ENCODE measurements at places on chromosomes 5 and 9.

GRCh38 chr5:18270635-18271338 lies 636.5 kb downstream of the TAF11L14 start:
- no peak for DNase-seq

DNA sequence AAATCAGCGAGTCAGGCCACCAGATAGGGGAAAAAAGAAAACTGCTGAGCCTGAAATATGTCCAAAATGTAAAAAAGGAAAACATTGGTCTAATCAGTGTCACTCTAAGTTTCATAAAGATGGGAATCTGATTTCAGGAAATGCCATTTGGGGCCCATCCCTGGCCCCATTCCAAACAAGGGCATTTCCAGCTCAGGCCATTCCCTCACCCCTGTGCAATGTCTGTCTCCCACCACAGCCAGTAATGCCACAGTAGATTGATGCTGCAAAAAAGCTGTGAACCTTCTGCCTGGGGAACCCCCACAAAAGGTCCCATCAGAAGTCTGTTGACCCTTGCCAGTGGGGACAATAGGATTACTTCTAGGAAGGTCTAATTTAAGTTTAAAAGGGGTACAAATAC lies 199.6 kb downstream of the YTHDC2 start:
- DNase-seq: no peak

DNA sequence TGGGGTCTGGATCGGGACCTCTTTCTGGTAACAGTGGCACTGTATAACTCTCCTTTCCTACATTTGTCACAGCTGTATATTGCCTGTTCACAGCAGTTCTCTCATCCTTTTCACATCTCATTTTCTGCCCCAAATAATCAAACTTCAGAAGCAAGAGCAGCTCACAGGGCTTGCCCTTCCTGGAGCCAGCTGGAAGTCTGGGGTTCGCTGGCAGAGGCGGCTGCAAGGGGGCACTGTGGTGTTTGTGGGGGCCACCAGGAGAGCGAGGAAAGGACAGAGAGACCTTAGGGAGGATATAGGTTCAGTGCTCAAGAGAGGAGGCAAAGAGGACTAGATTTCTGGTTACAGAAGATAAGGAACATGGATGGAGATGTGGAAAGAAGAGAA lies 75.3 kb downstream of the C9orf153 start:
- DNase-seq: no peak

DNA sequence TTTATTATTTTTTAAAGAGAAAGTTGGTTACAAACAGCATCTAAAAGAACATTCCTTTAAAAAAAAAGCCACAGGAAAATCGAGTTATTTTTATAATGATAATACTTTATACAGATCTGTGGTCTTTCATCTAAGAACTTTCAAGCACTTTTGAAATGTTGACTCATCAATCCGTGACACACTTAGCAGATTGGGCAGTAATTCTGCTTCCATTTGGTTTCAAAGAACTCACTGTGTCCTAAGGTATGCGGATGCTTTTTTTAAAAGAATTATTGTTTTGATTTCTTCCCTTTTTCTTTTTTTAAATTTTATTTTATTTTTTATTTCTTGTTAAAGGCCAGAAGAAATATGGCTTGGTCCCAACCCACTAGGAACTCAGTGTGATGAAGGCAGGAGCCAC lies 147.8 kb downstream of the AOPEP start:
- DNase-seq: peak; percentile 56

DNA sequence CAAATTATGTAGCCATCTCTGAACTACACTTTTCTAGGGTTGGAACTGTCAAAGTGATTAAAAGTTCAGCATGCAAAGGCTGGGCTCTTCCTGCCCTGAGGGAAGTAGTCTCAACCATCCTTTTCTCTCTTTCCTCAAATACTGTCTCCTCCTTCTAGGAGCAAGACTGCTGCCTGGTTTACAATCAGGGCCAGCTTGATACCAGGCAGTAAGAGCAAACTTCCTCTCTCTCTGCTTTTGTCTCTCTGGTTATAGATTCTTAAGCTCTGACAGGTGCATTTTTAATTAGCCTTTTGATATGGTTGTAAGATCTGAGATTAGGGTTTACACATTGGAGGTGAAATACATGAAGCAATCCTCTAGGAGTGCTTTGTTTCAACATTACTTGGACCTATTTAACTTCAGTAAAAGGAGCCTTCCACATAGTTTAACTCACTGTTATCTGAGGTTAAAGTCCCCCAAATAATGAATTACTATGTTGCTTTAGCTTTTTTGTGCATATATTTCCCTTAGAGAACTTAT lies 436.1 kb downstream of the SPATA31D1 start:
- no peak for DNase-seq

DNA sequence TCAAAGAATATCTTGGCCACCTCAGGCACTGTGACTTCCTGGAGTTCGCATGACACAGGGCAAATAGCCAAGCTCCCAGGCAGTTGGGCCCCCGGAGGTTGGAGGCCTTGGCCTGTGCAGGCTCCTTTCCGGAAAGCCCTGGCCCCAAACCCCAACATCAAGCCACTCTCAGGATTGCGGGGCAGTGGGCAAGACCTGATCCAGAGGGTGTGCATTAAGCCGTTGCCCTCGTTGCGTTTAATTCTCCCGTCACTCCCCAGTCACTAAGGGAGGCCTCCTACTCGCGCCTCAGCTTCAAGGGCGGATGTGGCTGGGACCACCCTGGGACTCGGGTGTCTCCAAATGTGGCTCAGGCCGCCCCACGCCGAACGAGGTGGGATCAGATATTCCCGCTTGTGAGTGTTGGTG lies 60.1 kb downstream of the TMEM174 start:
- DNase-seq: no peak

DNA sequence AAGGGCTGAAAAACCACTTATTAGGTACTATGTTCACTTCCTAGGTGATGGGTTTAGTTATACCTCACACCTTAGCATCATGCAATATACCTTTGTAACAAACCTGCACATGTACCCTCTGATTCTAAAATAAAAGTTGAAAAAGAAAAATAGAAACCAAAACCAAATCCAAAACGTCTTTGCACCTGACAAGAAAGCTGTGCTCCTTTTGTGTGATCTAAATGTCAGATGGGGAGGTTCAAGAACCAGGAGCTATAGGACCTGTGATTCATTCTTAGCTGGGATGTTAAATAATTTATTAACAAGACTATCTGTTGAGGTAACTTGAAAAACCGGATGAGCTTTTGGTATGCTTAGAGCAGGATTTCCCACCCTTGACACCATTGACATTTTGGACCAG lies 16.9 kb upstream of the TNFSF15 start:
- DNase-seq: no peak

DNA sequence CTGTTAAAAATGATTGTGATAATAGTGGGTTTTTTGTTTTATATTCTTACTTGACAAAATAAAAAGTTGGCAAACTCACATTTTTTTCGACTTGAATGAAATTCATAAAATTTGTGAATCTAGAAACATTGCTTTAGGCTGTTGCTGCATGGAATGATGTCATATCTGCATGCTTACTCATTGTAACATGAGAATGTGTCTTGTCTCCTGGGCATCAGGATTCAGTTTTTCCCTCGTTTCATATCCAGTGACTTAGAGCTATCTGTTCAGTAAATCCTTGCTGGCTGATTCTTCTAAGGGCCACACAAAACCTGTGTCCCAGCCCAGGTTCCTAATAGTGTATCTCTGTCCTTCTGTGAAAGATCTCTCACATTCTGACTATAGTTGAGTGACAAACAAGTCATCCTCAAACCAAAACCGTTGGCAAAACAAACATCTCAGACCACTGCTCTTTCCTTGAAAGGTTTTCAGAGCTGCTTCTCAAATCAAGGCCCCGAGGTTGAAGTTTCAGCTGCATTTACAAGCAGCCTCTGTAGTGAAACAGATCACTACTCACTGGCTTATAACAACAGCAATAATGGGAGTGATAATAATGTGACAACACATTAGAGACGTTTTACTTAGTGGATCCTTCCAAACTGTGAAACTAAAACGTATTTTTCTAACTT lies 95.0 kb downstream of the NPR3 start:
- peak; percentile 83 for DNase-seq

DNA sequence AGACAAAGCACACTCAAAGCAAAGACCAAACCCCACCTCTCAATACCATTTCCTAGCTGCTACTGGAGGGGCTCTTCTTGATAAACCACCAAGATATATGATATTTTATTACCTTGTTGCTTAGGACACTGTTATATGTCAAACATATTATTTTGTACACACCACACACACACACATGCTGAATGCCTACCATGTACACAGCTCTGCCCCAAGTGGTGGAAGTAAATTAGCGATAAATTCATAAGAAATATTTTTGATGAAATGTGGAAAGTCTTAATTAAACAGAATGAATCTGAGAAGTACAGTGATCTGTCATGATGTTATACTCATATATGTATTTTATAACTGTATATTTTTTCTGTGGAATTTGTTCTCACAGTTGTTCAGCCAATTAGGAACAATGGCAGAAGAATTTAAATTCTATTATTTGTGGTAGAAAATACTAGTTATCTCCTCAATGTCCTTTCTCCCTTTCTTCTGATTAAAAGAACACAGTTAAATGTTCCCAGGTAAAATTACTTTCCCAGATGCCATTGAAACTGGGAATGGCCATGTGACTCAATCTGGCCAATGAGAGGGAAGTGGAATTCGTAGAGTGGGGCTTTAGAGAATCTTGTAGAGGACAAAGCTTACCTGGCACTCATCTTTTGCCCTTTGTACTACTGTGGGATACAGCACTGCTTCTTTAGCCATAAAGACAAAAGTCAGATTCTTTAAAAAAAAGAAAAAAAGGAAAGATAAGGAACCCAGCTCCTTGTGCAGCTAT lies 156.5 kb downstream of the SNCAIP start:
- no peak for DNase-seq

DNA sequence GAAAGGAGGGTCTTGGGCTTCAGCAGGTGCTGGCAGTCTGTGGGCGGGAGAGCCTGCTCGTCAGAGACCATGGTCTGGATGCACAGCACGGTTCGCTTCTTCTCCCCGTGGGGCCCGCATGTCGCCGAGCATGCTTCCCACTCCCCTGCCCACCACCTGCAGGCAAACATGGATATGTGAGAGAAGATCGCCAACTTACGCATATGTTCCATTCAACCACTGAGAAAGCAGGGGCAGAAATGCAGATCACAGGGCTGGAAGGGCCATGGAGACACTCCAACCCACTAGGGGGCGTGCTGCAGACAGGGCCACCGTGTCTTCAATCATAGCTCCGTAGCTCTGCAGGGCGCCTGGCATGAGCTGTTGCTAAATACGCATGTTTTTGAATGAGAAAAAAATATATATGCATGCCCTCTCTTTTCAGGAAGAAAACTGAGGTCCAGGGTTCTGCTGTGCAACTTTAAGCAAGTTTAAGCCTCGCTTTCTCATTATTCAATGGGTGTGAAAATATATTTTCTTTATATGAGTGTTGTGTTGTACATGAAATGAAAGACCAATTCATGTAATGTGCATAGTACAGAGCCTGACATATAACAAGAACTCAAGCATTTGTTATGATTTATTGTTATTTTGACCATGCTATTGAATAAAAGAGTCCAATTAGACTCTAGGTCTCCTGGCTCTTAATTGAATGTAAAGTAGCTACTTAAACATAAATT lies 148.0 kb downstream of the TARS1 start:
- no peak for DNase-seq
